PC-3 (cell line): ENCODE measurements at places on chromosomes 7 and 10. TPM values are rescaled to one million over a fixed set of nuclear protein-coding genes. Genes with fewer than 3 reads are reported as not detected.

The BEND7 gene
- total RNA-seq: 1.2 and 2.6 TPM in 2 replicates

DNA sequence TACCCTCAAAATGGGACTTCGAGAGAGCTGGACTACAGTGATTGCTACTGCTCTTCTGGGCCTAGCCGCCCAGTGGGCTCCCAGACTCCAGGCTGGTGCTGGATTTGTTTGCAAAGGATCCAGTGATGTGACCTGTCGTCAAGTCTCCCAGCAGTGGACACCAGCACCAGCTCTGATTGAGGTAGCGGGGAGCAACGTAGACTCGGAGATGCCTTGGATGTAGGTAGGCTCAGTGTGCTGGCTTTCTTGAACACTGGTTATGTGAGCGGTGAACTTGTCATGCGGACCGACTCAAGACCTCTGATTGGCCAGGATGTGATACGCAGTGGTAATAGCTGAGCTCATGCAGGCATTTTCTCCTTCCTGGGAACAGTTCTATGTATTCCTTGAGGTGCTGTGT, 19.4 kb downstream of the AKR1C2 start:
- DNase-seq: no peak
- H3K27ac ChIP-seq: no peak overlapping the region
- no peaks in the 10 kb centered on the region for H3K4me1 ChIP-seq

DNA sequence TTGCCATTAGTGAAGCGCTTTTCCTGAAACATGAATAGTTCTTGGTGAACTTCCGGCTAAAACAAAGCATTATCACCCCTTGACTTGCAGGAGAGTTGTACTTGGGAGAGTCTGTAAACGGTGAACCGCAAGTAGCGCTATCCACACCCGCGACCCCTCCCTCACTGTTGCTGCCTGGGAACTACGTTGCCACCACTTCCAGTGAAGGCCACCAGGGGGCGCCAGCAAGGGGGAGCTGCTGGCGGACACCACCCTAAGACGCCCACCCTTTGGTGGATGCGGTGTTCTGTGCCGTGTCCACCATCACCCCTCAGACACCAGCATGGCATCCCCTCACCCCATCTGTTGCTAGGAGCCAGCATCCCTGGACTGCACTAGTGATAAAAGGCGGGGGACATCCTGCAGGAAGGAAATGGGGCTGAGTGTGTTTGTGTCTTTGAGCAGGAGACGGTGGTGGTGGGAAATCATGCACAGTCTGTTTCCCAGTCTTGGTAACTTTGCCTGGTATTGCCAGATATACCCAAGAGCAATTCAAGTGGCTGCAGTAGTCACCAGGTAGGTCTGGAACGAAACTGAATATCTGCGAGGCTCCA, 298.2 kb downstream of the FRMD4A start:
- no peaks in the 10 kb centered on the region for H3K36me3 ChIP-seq
- DNase-seq: no peak
- H3K4me1 ChIP-seq: no peaks in the 10 kb centered on the region
- H3K4me3 ChIP-seq: no peak overlapping the region
- H3K27ac ChIP-seq: no peak overlapping the region
- H3K27me3 ChIP-seq: no peaks in the 10 kb centered on the region

The HTR5A gene
- not detected in 2 replicates for total RNA-seq

GRCh38 chr7:70500261-70500660, 631.7 kb upstream of the GALNT17 start:
- H3K4me3 ChIP-seq: no peak overlapping the region
- no peaks in the 10 kb centered on the region for H3K36me3 ChIP-seq
- no peaks in the 10 kb centered on the region for H3K27me3 ChIP-seq
- H3K27ac ChIP-seq: no peak overlapping the region

The GCK gene
- total RNA-seq: not detected in 2 replicates

DNA sequence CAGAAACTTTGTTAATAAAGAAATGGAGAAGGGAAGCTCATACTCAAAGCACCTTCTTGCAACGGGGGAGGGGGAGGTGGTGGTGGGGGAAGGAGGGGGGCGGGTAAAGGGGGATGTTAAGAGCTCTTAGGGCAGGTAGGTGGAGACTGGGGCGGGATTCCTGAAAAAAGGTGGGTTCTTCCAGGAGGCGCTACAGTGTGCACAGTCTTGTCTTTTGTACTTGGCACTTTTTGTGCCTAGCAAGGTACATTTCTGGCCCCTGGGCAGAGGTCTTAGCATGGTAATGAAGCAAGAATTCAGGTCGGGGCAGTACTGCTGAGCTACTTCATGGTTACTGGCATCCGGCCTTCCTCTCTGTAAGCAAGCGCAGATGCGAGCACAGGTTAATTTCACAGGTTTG, 15.2 kb upstream of the LAMB4 start:
- no peak overlapping the region for H3K4me3 ChIP-seq
- no peaks in the 10 kb centered on the region for H3K4me1 ChIP-seq
- peaks cover 14% of the 10 kb centered on the region for H3K27me3 ChIP-seq
- H3K36me3 ChIP-seq: no peaks in the 10 kb centered on the region
- H3K27ac ChIP-seq: no peak overlapping the region

The TCAF2 gene
- total RNA-seq: 7.9 and 9.7 TPM in 2 replicates

GRCh38 chr10:77667426-77668324, 30.1 kb upstream of the KCNMA1 start:
- no peak overlapping the region for H3K4me3 ChIP-seq
- H3K27me3 ChIP-seq: peaks cover 16% of the 10 kb centered on the region; the same call in 1 of the 2 replicates
- no peaks in the 10 kb centered on the region for H3K36me3 ChIP-seq
- no peak overlapping the region for H3K27ac ChIP-seq
- no peak for DNase-seq
